ENCODE measurements at places on chromosomes 1 and 21.

DNA sequence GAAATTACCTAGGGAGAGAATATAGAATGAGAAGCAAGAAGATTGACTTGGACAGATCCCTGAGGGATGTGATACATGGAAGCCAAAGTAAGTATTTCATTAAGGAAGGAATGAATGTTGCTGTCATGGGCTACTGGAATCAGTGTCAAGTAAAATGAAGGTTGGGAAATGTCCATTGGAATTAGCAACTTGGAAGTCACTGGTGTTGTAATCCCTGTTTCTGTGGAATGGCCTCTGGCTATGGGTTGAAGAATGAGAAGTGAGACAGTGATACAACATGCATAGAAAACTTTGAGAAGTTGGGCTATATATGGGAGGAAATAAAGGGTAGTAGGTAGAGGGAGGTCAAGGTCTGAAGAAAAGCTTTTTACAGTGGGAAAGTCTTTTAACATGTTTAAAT lies 54.7 kb downstream of the CCDC18 start:
- DNase-seq: no peak

DNA sequence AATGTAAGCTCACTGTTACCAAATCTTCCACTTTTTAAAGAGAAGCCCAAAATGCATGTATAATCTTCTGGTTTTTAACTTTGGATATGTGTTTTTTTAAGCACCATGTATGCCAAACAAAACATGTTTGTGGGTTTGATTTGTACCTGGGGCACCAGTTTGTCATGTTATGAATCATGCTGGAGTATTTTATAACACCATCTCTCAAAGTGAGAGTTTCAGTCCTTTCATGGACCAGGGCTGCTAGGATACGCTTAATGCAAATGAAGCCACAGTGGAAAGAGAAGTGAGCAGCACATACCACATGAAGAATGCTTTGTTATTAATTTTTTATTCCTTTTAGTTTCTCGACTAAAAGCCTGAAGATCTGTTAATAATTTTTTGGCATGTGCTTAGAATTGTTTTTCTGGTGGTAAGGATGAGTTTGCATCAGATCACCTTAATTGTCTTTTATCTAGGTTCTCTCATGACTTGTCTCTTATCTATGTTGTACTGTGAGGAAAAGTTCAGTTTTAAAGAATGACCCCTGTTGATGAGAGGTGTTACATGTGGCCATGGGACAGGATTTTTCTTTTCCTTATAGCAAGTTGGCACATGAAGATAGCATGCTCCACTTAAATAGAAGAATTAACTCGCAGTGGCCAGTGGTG lies 2.0 kb upstream of the RABGAP1L start:
- peak; percentile 28 for DNase-seq

DNA sequence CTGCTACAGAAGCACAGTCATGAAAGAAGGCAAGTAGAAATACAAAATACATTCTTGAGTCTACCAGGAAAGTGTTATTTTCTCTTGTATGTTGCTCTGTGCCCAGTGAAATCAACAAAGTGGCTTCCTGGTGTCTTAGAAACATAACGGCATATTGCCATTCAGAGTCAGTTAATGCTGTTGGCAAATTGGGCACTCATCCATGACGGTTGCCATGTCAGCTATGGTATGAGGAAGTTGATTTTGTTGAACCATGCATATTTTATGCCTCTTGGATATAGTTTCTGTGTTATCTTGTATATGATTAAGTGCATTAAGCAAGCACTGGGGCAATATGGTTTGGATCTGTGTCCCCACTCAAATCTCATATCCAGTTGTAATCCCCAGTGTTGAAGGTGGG lies 153.1 kb upstream of the CXADR start:
- DNase-seq: no peak

DNA sequence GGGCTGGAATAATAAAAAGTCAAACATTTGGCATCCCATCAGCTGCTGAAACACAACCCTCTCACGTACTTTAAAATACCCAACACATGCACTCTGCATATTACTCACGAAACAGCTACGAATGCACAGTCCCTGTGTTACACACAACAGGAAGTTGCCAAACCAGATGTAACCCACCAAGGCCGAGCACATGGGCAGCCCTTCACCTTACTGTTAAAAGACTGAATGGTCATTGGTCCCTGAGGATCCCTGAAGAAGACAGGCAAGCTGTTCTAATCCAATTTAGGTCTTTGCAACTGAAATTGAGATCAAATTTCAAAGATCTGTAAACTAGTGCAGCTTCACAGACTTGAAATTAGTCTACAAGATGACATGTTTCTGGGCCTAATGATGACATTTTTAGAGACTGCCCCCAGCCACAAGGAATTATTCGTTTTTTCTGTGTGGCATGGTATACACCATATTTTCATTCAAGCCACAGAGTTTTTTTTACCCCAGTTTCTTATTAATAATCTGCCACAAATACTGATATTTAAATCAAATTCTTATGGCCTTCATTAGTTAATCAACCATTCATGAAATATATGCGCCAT lies 25.6 kb upstream of the IER5 start:
- DNase-seq: peak; percentile 46

GRCh38 chr21:25501462-25501861 lies 105.8 kb downstream of the MRPL39 start:
- no peak for DNase-seq

Measured in activated naive CD8-positive, alpha-beta T cell treated with anti-CD3 and anti-CD28 coated beads, Interleukin-2, amount 50 U/mL, for 24 hours (primary cell).